SK-MEL-5 (cell line): ENCODE measurements at places on chromosomes 3 and 15.

- no peak for DNase-seq
Measured at GRCh38 chr3:132573797-132574211, 23.3 kb upstream of the ACKR4 start.

- DNase-seq = no peak
Measured at GRCh38 chr15:25912035-25912434, 48.9 kb upstream of the ATP10A start.

DNA sequence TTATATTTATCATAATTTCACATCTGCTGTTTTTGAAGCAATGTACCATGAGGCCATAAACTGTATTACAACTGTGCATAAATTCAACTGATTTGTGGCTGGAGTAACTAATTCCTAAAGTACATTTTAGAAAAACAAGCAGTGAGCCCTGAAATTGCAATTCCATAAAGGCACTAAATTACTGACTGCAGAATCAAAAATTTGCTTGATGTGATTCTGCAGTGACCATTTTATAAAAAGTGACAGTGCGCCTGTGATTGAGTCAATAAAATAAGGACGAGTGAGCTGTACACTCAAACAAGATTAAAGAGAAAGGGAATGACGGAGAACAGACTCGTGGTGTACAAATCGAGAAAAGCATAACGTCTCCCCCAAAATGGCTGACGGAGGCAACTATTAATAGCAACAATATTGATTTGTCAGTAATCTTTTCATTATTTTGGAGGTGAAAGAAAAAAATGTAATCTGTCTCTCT is 121.4 kb upstream of the MEIS2 start:
- no peak for DNase-seq

- no peak for DNase-seq
Measured at GRCh38 chr15:47801522-47801921, 84.2 kb downstream of the SEMA6D start.

DNA sequence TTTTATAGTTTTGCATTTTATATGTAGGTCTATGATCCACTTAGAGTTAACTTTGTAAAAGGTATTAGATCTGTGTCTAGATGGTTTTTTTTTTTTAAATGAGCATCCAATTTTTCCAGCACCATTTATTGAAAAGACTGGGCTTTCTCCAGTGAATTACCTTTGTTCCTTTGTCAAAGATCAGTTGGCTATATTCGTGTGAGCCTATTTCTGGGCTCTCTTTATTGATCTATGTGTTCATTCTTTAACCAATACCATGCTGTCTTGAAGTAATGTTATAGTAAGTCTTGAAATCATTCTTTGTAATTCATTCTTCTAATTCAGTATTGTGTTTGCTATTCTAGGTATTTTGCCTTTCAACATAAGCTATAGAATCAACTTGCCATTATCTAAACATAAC is 165.4 kb upstream of the ARPP21 start:
- DNase-seq = no peak

DNA sequence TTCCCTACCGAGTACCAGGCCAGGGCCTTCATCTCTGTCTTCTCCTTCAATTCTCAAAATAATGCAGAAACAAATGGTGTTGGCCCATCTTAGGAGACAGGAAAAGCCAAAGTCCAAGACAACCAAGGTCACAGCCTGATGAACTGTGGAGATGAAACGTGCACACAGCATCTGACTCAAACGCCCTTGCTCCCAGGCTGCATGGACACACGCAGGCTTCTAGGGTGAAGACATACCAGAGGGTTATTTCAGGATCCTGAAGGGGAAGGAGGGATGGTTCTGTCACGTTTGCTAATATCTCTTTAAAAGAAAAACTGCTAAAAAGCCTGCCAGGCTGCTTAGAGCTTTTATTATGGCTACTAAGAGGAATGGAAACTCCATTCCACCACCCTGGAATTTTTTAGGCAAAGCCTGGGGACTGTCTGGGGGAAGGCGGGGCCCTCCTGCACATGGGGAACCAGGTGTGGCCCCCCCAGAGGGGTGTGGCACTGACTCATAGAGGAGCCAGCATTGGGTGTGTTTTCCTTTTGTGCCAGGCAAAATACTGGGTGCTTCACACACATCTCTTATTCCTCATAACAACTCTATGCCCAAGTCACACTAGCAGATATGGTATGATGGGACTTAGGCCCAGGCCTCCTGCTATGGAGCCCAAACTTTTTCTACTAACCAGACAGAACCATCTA is 62.9 kb downstream of the UMPS start:
- no peak for DNase-seq

GRCh38 chr15:29170521-29170920 is 99.1 kb downstream of the NSMCE3 start:
- peak; percentile 82 for DNase-seq

DNA sequence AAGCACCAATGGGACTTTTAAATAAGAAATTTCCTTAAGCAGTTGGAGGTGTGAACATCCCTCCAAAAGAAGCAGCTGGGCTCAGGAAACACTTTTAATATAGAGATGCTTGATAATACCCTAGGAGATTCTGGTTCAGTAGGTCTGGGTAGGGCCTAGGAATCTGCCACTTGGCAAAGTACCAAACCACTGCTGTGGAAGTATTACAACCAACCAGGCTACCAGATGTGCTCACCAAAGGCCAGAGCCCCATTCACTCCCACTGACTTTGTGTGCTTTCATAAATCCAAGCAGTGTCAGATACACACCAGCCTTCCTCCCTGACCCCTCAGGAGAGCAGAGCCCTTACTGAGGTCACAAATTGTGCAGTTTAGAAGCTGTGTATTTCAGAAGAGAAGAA is 162.6 kb downstream of the CCNL1 start:
- no peak for DNase-seq

DNA sequence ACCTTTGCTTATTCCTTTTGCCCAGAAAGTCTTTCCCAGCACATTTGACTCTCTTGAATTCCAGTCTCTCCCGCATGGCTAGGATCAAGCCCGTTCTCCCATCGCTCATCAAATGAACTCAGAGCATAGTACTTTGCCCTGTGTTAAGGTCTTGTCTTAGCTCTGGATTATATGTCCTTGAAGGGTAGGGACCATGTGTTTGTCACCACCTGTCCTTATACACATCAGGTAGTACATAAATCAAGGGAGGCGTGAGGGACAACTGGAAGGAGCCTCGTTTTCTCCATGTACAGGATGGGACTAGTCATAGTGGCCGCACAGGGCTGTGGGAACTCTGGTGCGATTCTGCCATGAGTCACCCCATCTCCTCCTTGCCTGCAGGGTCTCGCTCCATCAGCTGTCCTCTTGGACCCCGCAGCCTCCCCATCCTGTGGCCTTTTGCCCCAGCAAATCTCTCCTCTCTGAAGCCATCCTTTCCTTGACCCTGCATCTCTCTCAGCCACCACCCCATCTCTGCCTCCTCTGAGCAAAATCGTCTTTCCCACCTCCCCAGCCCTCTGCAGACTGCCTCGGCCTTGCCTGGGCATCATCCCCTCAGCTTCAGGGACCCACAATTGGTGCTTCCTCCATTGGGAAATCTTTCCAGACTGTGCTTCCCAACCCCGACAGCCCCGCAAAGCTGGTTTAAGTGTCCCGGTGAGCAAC is 33.4 kb upstream of the RAB6B start:
- no peak for DNase-seq

- DNase-seq = peak; percentile 90
Measured at GRCh38 chr3:149717391-149718056, 34.8 kb downstream of the COMMD2 start.

- no peak for DNase-seq
Measured at GRCh38 chr3:168025076-168025475, 70.6 kb downstream of the GOLIM4 start.

- DNase-seq = no peak
Measured at GRCh38 chr3:196967412-196968232, 1.0 kb downstream of the PIGZ start.

DNA sequence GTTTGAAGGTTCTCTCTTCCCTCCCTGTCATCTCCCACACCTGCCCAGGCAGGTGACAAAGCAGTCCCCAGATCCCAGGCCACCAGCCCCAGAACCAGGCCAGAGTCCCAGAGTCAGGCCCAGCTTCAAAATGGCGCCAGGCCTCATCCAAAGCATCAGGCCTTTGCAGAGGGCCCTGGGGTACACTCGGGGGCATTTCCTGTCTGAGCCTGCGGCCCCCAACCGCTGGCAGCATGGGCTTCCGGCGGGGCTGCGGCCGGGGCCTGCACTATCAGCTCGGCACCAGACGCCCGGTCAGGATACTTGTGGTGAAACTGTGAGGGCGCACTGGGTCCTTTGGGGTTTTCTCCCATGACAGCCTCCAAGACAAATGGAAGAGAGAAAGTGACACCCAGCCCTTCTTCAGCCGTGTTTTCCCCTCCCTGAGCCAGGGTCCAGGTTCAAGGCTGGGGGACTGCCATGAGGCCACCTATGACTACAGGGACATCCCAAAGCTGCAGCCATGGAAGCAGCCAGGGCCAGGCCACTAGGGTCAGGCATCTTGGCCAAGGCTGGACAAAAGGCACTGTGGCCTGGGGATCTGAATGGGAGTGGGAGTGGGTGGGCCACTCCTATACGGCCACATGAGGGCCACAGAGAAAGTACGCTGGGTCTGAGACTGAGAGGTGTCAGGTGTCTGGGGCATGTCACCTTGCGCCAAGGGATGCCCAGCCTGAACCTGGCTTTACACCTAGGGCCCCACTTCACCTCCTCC is 33.9 kb downstream of the RPN1 start:
- no peak for DNase-seq

DNA sequence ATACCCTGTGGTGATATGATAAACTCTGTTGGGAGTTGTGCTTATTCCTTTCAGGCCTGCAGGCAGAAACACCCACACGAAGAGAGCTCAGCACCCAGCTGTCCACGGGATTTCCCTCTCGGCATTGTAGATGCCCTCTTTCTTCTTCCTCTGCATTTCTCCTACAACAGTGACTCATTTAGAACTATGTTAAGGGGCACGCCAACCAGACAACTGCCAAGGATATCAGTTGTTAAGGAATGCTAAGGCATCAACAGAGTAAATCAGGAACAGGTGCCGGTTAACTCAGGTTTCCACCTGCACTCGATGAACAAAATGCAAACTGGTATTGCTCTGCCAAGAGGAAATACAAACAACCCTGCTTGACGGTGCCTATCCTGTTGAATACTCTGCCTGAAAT is 270.0 kb upstream of the PEX5L start:
- peak; percentile 55 for DNase-seq

DNA sequence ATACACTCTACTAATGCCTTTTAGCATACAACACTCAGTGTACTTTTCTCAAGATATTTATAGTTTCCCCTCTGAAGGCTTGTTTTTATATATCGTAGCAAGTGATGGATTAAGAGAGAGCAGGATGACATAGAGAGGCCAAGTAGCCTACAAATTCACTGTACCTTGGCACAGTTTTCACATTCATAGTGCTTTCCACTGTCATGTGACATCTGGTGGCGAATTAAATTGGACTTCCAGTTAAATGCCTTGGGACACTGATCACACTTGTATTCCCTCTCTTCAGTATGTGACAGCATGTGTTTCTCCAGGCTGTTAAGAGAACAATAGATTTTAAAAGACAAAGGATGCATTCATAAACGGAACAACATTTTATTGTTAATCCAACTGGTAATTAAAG is 541.1 kb downstream of the MECOM start:
- peak; percentile 18 for DNase-seq

DNA sequence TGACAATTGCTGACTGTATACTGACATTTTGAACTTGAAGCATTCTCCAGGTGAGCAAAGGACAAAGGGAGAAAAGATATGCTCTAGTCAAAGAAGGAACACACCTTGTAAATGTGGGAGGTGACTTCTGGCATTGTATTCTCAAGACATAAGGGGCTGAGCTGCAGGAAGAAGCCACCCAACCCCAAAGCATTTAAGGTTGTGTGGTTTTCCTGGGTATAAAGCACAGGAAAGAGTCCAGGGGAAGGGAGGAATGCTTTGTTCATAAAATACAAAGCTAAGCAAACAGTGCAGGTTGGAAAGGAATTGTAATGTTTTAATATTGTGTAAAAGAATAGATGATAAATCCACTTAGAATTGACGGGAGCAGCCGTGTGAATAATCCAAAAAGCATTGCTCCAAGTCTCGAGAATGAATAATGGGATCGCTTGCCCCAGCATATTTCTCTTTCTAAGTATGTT is 102.4 kb upstream of the LRIG1 start:
- DNase-seq = no peak

DNA sequence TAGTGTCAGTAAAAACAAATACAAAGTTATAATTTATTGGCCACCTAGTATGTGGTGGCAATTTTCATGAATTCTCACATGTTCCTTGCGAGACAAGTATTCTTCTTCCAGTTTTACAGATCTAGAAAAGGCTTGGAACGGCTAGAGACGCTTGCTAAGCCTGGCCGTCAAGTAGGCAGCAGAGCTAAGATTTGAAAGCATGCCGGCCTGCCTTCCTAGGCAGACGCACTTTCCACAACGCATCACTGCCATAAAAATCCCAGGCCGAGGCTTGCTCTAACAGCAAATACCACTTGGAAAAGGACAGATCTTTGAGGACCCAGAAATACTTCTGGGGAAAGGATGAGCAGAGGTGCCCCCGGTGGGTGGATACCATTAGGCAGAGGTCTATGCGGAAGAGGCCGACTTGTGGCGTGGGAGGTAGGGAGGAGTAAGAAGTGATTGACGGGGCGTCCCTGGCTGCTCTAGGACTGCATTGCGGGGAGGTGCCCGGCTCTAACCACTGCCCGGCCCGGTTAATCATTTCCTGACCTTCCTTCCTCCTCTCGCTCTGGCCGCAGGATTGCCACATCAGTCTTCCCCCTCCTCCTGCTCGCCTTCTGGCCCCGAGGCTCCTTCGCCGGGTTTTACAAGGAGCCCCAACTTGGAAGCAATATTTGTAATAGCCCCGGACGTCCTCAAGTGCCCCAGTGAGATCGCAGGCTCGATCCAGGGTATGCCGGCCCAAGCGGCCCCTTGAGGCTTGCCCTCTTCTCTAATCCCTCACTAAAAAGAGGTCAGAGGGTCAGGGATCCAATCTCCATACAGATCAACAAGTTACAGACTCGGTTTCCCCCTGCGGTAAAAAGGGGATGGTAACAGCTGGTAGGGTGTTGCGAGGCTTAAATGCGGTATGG is 1.3 kb upstream of the USP3 start:
- peak; percentile 45 for DNase-seq

DNA sequence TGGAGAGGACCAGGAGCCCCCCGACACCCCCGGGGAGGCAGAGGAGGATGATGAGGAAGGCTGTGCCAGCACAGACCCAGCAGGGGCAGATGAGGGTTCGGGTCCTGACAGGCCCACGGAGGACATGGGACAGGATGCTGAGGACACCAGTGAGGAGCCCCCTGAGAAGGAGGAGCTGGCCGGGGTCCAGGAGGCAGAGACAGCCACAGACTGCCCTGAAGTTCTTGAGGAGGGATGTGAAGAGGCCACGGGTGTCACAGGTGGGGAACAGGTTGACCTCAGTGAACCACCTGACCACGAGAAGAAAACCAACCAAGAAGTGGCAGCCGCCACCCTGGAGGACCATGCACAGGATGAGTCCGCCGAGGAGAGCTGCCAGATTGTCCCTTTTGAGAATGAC is 909 bp downstream of the FGD5 start:
- no peak for DNase-seq
